ENCODE measurements at places on chromosomes 5 and 9. TPM values are rescaled to one million over a fixed set of nuclear protein-coding genes. Genes with fewer than 3 reads are reported as not detected.
A peak's percentile ranks its signal among the peaks of the same experiment; 100 is the strongest.

The FUT7 gene
- total RNA-seq: not detected

DNA sequence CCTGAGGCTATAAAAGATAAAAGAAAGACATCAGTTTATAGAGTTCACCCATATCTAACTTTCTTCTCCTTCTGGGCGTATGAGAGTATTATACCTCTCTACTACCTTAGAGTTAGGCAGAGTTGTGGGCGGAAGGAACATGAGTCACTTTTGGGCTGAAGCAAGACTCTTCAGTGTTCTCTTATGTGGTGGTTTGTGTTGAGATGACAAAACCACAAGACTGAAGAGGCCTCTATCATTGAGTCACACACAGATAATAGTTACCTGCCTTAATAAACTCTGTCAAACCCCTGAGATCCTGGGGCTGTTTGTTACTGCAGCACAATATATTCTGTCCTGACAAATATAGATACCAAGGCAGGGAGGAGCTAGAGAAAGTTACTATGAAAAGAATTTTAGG is 184.2 kb downstream of the EFNA5 start:
- DNase-seq: no peak

The CDC20B gene
- not detected for total RNA-seq

The PFN3 gene
- total RNA-seq: not detected

- no peak for DNase-seq
Measured at GRCh38 chr5:1506242-1507013, 17.3 kb downstream of the LPCAT1 start.

DNA sequence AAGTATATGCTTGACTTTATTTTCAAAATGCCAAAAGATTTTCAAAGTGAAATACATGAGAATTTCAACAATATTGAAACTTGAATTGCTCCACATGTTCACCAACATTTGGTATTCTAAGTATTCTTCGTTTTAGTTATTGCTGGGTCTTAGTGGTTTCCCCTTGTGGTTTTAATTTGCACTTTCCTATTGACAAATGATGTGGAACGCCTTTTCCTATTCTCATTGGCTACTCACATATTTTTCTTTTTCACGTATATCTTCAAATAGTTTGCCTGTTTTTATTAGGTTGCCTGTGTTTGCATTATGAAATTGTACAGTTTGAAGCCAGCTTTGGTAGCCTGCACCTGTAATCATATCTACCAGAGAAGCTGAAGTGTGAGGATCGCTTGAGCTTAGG is 405.7 kb upstream of the IRX2 start:
- DNase-seq: no peak

GRCh38 chr5:97231025-97231636 is 48.1 kb upstream of the RIOK2 start:
- DNase-seq: peak; percentile 37

The DMGDH gene
- 4.7 TPM for total RNA-seq

- DNase-seq: no peak
Measured at GRCh38 chr9:78158286-78158685, 77.6 kb upstream of the CEP78 start.

The PCDHGB1 gene
- 3.9 TPM for total RNA-seq

- no peak for DNase-seq
Measured at GRCh38 chr9:92324889-92325268, 271 bp downstream of the NOL8 start.

The FOXI1 gene
- not detected for total RNA-seq

The FAM163B gene
- total RNA-seq: not detected

The RPS23 gene
- total RNA-seq: 1,329 TPM

- DNase-seq: peak; percentile 34
Measured at GRCh38 chr5:80406980-80407734, 707 bp upstream of the ZFYVE16 start.

DNA sequence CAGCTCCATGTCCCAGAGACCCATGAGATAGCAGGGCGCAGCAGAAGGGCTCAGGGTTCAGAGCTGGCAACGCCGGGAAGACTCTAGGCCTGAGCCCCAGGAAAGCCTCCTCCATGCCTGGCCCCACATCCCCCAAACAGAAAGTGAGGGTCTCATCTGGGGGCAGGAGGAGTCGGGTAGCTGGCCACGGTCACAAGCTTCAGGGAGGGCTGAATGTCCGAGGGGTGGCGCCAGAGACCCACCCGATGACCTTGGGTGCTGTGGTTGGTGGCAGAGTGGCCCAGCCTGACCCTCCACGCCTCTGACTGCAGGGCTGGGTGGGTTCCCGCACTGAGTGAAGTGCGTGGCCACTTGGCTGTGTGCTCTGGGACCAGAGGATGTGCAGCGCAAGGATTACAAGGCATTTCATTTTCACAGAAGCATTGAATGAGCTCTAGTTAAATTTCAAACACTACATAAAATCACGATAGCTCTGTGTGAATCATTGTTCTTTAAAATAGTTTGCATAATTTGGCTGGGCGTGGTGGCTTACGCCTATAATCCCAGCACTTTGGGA is 3.0 kb downstream of the C8G start:
- DNase-seq: peak; percentile 50
